Cortex of kidney (tissue), 1 donor: ENCODE measurements at places on chromosomes 5 and 9.

DNA sequence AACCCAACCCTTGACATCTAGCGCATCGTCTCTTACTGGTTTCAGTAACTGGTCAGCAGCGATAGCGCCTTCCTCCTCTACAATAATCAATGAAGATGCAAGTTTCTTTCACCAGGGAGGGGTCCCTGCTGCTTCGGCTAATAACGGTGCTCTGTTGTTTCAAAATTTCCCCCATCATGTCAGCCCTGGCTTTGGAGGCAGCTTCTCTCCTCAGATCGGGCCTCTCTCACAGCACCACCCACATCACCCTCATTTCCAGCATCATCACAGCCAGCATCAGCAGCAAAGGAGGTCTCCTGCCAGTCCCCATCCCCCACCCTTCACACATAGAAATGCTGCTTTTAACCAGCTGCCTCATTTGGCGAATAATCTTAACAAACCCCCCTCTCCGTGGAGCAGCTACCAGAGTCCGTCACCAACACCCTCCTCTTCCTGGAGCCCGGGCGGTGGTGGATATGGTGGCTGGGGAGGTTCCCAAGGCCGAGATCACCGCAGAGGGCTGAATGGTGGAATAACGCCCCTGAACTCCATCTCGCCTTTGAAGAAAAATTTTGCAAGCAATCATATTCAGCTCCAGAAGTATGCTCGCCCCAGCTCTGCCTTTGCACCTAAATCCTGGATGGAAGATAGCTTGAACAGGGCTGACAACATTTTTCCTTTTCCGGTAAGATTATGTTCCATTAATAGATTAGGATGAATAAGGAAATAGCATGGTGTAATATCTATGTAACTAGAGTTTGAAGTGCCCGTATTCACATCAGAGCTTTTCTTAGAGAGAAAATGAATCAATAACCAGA lies 2.2 kb downstream of the CPEB4 start:
- DNase-seq, result no peak

- DNase-seq, result no peak
Observed at GRCh38 chr9:88322906-88323566, 65.2 kb upstream of the SPIN1 start.

DNA sequence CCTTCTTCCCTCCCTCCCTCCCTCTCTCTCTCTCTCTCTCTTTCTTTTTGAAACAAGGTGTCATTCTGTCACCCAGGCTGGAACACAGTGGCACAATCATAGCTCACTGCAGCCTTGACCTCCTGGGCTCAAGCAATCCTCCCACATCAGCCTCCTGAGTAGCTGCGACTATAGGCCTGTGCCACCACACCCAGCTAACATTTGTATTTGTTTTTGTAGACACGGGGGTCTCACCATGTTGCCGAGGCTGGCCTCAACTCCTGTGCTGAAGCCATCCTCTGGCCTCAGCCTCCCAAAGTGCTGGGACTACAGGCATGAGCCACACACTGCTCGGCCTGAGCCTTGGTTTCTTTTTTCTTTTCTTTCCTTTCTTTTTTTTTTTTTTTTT lies 45.8 kb downstream of the PLPP7 start:
- DNase-seq, result no peak

GRCh38 chr5:142783601-142784341 lies 13.6 kb downstream of the ARHGAP26 start:
- DNase-seq, result no peak

DNA sequence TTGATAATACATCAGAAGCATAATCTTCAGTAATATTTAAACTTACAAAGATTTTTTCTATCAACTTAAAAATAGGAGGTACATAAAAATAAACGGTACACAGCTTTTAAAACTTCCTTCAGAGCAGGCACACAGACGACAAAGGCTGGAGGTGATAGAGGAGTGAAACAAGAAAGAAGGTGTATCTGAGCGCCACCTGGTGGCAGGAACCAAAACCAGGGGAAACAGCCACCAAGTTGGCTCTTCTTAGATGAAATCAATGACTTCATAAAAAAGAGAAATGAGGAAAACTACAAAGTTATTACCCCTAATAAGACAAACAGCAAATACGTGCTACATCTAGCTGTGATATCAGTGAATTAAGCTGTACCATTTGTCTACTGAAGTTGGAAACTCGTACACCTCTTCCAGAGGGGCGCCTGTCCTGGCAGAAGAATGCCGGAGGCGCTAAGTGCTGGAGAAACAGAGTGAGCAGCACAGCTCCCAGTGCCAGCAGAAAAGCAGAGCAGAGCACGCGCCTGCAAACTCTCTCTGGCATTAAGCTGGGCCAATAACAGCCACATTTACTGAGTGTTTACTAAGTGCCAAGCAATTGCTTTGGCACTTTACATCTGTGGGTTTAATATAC lies 85.9 kb downstream of the SETX start:
- no peak for DNase-seq

- DNase-seq, result no peak
Observed at GRCh38 chr9:129331772-129332500, 153.9 kb upstream of the IER5L start.

DNA sequence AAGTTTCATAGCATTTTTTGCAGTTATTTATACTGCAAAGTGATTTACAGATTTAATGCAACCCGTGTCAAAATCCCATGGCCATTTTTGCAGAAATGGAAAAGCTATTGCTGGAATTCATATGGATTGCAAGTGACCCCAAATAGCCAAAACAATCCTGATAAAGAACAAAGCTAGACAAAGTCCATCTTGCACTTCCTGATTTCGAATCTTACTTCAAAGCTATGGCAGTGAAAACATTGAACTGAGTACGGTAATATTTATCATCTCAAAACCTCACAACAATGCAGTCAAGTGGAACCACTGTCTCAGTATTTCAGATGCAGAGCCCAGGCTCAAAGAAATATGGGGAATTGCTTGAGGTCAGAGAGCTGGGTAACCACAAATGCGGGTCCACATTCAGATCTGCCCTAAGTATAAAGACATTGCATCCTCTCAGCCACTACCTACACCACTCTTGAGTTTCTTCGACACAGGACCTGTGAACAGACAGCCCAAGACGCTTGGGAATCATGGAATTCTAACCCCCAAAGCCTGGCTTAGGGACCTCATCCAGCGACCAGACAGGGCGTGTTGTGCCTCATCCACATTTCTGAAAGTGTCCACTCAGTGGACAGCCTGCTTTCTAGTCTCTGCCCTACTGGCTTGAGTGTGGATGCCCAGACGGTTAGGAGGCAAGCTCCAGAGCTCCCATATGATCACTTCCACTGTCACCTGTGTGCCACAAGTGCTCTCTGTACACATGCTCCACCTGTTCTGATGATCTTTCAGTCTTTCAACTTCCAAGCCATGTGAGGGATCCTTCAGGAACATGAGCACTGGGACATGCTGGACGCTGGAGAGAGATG lies 39.3 kb upstream of the KCNIP1 start:
- DNase-seq, result no peak

GRCh38 chr5:73642344-73642743 lies 16.3 kb downstream of the ARHGEF28 start:
- no peak for DNase-seq
